ENCODE measurements at places on chromosomes 6 and 20.
A peak's percentile ranks its signal among the peaks of the same experiment; 100 is the strongest.

- DNase-seq = peak; percentile 59
Observed at GRCh38 chr6:15498640-15499039, 164.2 kb downstream of the DTNBP1 start.

GRCh38 chr6:24233813-24234442, 107.9 kb downstream of the NRSN1 start:
- no peak for DNase-seq

DNA sequence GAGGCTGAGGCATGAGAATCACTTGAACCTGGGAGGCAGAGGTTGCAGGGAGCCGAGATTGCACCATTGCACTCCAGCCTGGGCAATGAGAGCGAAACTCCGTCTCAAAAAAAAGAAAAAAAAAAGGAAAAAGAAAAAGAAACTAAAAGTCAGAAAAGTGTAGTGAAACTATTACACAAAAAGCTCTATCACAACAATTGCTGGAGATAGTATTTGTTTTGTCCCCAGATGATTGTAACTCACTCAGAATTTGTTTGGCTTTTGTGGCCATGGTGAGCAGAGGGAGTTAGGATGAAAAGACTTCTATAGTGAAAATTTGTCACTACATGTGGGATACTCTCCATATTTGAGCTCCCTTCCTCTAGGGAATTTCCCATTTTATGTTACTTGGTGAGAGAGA, 5.2 kb upstream of the GOPC start:
- DNase-seq = no peak

DNA sequence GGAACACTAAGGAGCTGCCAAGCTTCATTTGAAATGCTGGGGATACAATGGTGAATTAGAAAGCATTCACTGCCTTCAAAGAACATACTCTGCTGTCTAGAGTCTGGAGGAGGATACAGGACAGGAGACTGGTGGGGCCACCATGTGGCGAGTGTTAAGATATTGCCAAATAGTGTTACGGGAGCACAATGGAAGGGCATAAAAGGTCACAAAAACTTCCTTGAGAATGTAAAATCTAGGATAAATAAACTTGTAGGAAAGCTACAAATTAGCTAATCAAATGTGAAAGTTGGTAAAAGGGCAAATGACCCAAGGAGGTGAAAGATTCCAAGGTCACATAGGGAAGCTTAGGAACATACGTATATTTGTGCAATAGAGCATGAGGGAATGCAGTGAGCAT, 271.7 kb downstream of the RFPL4B start:
- peak; percentile 12 for DNase-seq

- no peak for DNase-seq
Observed at GRCh38 chr6:120918137-120918536, 416.1 kb downstream of the TBC1D32 start.

- no peak for DNase-seq
Observed at GRCh38 chr6:159098636-159099106, 53.9 kb upstream of the TAGAP start.

All from fibroblast of lung (primary cell).